ENCODE measurements at places on chromosomes 12 and 14.

DNA sequence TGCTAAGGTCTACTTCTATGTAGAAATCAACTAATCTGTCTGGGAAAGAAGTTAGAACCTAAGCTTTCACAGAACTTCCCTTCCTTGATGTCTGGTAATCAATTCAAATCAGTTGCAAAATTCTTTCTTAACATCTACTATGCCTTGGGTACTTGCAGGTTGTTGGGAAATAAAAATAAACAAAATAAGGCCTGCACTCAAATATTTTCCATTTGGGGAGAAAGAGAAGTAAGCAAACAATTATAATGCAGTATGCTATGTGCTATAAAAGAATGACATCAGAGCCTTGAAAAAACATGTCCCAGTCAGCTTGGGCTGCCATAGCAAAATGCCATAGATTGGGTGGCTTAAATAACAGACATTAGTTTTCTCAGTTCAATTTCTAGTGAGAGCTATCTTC, 425.9 kb upstream of the DCN start:
- DNase-seq: no peak

DNA sequence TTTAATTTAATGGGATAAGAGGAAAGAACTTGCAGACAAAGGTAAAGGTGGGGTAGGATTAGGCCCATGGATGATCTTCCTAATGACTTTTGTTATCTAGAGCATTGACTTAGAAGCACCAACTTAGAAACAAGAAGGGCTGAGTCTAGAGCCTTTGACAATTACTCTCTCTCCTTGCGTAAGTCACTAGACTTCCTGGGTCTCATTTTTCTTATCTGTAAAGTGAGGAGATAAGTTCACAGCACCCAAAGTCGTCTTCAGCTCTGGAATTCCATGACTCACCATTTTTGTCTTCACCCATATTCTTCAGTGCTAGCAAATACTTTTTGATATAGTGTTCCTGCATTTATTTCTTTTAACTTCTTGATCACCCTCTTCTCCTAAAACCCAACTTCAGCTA, 75.7 kb downstream of the SSPN start:
- peak; percentile 76 for DNase-seq

DNA sequence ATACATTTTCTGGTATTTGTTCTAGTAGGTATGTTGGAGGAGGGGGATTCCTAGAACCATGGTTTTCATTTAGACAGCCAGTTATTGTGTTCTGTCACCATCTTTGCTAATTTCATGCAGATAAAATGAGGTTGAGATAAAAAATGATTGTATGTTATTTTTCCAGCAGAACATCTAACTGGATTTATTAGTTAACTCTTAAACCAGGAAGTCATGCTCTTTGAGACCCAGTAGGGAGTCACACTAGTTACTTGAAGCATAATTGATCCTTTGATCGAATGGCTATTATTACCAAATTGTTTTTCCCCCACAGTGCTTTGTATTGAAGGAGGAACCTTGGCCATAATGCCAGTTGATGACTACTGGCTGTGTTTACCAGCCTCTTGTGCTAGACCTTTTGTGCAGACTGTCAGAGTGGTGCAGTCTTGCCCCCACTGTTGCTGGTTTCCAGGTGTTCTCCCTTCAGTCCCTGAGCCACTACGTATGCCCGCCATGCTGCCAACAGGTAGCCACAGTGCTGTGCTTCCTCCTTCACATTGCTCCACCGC, 6.0 kb downstream of the EID3 start:
- no peak for DNase-seq

DNA sequence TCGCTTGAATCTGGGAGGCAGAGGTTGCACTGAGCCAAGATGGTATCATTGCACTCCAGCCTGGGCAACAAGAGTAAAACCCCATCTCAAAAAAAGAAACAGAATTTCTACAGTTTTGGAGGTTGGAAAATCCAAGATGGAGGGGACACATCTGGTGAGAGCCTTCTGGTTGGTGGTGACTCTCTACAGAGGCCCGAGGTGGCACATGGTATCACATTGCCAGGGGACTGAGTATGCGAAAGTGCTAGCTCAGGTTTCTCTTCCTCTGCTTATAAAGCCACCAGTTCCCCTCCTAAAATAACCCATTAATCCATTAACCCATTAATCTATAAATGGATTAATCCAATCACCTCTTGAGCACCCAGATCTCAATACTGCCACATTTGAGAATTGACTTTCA, 70.8 kb upstream of the DACT1 start:
- DNase-seq: no peak

DNA sequence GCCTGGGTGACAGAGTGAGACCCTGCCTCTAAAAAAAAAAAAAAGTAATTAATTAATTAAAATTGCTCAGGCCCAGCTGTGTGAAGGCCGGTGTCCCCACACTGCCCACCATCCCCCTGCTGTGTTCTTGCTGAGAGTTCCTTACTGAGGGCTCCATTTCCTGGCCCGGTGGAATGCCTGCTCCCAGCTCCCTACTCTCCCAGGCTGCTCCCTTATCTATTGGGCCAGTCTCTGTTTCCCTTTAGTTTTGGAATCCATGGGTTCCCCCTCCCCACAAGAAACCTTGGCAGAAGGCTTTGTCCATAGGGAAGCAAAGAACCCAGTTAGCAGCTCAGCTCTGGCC, 19.0 kb downstream of the MLXIP start:
- no peak for DNase-seq

DNA sequence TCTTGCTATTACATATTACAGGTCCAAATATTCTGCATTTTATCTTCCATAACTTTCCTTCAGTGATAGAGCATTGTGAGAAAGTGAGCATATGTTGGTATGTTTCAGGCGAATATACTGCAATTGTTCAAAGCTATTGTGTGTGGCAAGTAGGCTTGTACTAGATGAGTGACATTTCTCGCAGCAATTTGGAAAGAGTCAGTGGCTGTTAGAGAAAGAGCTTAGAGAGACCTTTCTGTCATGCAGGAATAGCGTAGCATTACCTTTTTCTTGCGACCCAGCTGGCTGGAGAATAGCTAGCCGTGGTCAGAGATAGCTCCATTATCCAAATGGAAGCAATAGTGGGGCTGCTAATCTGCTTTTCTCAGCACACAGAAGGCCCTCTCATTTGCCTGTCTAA, 678.5 kb upstream of the FOXG1 start:
- no peak for DNase-seq

DNA sequence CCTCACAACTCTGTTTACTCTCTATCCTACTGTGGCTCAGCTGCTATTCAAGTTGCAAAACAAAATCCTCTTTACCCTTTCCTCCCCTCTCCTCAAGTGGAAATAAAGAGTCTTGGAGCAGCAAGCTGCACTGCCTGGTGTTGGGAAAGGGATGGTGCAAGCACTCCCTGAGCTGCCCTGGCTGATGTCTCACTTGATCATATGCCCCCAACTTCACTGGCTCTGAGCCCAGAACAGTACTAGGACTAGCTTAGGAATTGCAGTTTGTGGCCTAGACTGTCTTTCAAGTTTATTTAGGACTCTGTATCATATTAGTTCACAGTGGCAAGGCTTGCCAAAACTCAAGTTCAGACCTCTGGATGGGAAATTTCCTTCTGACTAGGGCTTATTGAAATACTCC, 1683.8 kb upstream of the SEL1L start:
- DNase-seq: peak; percentile 3

DNA sequence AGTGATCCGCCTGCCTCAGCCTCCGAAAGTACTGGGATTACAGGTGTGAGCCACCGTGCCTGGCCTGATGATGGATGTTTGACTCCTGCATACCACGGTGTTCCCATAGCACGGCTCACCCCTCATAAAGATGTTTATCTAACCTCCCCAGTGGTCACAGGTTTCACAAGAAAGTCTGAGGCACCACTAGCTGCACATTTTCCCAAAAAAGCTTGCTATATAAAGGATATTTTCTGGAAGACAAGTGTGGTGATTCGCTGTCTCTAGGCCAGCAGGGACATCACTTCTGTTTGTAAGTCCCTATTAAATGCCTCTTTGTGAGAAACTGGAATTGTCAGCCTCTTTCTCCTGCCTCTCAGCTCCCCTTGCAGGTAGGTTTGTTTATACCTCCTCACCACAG, 18.3 kb downstream of the PLEK2 start:
- no peak for DNase-seq

- peak; percentile 51 for DNase-seq
Observed at GRCh38 chr14:51716610-51717009, 64.9 kb downstream of the FRMD6 start.

DNA sequence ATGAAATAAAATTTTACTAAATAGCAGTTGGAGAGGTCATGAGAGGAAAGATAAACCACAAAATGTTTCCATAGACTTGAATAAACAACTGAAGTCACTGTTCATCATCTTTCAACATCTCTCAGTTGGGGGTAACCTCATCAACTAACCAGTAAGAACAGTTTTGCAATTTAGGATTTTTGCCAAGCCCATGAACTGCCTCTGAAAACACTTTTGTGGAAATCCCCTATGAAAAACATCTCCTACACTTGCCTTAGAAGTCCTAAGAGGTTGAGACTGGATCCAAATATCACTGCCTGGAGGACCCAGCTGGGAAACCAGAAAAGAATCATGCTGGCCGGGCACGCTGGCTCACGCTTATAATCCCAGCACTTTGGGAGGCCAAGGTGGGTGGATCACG, 273.1 kb downstream of the C12orf50 start:
- peak; percentile 25 for DNase-seq

DNA sequence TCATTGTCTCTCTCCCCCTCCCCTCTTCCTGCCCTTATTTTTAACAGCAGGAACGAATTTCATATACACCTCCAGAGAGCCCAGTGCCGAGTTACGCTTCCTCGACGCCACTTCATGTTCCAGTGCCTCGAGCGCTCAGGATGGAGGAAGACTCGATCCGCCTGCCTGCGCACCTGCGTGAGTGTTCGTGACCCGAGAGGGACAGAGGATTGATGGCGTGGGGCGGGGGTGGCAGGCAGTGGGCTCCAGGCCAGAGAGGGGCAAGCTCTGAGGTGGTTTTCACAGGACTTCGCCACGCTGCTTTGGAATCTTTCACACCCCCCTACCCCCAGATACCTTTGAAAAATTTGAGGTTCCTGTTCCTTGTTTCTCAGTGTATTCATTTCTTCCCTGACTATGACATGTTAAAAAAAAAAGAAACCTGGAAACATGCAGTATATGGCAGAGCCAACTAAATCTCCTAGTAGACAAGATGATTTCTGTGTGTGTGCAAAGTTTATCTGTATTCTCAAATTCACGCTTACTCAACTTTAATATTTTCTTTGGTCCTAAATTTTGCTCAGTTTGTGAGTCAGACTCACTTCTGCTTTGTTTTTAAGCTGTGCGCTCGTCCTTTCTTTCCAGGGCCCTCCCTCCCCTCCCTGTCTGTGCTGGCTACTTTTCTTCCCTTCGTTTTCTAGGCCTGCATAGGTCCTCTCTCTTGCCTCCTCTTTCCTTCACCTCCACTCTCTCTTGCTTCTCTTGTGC, 103.1 kb downstream of the ETV6 start:
- DNase-seq: no peak

DNA sequence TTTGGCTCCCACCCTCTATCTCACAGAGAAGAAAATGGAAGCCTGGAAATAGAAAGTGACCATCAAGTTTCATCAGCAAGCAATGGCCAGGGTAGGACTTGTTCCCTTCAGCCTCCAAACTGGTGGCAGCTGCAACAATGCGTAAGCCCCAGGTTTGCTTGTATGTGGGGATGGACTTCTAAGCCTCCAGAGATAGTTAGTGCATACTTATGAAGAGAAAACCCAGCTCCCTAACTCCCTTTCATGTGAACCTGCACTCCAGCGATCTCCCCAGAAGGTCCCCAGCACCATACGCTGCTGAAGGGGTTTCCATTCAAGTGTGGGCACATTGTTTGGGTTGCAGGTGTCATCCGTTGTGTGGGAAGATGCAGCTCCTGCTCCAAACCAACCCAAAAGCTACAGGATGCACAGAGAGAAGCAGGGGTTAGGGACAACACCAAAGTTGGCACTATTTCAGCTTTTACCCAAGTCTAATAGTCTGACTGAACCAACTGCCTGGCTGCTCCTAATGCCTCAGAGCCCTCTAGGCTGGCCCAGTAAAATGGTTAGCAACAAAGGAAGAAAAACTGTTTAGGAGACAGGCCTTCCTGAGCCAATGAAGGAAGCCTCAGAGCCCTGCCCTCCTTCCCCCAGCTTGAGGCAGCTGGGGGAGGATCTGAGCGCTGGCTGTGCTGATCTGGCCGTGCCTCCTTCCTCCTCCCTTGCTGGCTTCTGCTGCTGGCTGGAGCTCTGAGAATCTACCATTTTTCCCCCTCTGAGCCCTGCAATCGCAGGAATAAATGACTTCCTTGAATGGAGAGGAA, 12.3 kb downstream of the ZFP36L1 start:
- peak; percentile 77 for DNase-seq

DNA sequence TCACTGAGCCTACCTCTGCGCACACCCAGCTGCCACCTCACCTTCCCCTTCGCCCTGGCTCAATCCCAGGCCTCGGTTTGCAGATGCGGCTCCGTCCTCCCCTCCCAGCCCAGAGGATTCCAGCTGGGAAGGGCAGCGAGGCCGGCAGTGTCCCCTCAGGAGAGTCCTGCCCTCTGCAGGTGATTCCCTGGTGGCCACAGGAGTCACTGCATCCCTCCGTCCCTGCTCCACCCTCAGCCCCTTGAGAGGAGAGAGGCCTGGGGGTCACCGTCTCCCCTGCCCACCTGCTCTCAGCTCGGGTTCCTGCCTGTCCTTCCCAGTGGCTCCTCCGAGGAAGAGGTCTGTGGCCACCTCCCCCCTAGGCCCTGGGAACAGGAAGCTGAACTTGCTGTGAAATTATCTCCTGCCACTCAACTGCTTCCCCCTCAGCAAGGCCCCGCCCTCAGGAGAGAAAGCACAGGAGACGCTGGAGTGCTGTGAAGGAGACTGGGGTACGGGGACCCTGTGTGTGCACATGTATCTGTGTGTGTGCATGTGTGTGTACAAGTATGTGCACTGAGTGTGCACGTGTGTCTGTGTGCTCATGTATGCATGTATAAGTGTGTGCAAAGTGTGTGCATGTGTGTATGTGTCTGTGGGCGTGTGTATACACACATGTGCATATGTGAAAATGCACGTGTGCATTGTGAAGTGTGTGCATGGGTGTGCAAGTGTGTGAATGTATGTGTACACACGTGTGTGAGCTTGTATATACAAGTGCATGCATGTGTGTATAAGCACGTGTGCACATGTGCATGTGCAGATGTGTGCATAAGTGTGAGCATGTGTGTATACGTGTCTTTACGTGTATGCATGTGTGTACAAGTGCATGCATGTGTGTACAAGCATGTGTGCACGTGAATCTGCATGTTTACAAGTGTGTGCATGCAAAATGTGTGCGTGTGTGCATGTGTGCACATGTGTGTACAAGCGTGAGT, 13.2 kb upstream of the GALNT9 start:
- no peak for DNase-seq

DNA sequence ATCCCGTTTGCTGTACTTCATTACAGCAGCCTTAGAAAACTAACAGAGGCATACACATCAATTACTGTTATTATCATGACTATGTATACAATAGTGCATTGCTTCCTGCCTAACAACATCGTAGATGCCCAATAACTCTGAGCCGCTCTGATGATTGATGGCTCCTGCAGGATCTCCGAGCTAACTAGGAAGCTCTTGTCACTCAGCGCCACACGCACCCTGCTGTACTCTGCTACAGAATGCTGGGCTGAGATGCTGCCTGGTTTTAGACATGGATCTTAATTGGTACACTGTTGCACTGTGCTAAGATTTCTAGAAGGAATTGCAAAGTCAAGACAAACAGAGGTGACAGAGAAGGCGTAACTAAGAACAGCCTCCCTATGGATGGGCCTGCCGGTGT, 169.3 kb downstream of the SLC15A4 start:
- no peak for DNase-seq

Measured in EH (cell line).